Hematopoietic multipotent progenitor cell (in vitro differentiated cells): ENCODE measurements at places on chromosomes 3 and 15. TPM values are rescaled to one million over a fixed set of nuclear protein-coding genes. Genes with fewer than 3 reads are reported as not detected.

- no peak for DNase-seq
These were observed 75.5 kb downstream of the GJD2 start for GRCh38 chr15:34679291-34679690.

DNA sequence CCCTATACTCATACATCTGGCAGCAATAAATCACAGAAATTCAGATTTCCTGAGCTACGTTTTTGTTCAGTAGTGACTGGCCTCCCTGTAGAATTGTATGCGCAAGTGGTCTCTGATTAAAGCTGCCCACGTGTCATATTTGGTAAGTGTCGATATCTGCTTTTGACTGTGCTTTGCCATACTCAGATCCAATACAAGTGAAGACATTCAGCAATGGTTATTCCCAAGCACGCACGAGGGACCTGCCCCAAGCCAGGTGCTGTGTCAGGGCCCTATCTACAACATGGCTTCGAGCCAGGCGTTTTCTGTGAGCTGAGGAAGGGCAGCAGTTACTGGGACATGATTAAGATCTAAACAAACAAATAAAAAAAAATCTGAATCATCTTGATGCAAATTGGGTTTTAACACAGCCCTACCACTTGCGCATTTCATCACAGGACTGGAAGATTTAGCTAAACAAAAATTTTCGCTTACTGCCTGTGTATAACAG lies 47.2 kb upstream of the ICE2 start:
- no peak for DNase-seq

GRCh38 chr15:98700519-98700918 lies 52.2 kb downstream of the IGF1R start:
- DNase-seq, result no peak

DNA sequence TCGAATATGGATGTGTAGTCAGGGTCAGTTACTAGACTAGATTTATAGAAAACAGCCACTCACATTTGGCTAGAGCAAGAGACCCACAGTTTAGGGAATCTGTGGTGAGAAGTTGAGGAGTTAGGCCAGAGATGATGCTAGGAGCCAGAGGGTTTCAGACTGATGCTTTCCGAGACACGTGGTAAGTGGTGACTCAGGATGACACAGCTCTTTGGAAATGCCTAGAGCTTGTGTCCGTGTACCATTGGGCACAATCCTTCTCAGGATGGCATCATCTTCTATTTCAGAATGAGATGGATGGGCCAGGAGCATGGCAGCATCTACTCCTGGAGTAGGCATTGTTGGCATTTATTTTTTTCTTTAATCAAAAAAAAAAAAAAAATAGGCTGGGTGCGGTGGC lies 28.5 kb downstream of the PTPRG start:
- DNase-seq, result no peak

DNA sequence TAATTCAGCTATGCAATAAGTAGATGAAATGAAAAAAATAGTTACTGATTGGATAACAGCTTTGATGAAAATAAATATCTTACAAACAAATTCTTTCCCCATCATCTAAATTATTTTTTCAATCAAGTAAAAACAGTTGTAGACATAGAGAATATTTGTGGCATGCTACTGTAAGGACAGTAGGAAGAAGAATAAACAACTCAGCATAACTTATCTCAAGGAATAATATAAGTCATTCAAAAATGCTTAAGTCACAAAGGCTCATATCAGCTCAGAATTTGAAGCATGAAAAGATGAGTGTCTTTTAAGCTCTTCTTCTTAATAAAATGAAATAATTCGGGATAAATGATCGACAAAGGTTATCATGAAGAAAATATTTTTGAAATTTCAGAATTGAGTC lies 1029.0 kb downstream of the ROBO1 start:
- DNase-seq, result no peak

DNA sequence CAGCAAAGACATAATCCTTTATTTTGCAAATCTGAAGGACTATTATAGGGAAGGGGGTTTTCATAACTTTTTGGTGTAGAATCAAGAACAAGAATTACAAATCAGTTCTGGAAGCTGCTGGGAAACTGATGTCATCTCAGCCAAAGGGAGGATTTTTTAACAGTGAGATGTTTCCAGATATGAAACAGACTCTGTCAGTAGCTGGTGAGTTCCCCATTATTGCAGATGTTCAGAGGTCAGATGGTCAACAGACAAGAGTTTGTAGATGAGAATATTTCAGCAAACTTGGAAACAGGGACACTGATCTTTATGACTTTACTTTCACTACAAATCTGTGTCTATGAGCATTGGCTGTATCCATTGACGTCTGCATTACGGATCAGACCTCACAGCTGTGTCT lies 71.9 kb upstream of the LPP start:
- no peak for DNase-seq

DNA sequence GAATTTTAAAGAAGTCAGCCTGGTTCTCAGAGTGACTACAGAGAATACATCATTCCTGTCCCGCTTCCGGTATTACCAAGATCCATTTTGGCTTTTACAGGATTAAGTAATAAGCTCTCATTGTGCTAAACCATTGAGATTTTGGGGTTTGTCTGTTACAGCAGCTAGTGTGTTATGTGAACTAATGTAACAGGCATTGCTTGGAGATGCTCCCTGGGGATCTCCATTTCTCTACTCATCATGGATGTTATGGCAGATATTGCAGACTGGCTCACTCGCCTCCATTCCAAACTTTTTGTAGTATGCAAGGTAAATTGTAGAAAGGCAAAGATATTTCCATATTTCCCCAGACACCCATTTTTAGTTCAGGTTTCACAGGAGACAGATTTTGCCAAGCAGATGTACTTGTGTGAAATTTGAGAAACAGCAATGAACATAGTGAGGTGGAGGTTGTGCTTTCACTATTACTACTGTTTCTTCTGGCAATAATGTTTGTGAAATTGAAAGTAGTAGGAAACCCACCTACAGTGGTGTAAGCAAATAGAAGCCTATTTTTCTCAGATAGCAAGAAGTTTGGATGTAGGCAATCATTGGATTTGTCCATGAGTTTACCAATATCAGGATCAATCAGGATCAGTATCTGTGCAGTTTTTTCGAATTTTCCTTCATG lies 177.1 kb upstream of the GALNT15 start:
- DNase-seq, result no peak

GRCh38 chr15:89208256-89208655 lies 13.1 kb downstream of the RLBP1 start:
- DNase-seq, result no peak

DNA sequence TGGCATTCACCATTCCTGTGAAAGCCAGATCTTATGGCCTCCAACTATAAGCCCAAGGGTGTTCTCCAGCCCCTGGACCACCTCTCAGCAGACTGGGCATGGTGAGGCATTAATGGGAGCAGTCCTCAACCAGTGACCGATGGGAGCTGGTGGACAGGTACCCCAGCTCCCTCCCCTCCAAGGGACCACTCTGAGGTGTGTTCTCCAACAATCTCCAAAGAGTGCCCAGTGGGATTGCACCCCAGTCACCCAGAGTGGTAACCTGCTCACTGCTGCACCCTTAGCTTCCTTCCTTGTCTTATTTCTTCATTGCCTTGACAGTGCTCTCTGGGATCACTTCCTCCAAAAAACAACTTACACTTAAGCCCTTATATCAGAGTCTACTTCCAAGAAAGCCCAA lies 8.2 kb upstream of the ITGA11 start:
- DNase-seq, result no peak

Gene HRG
- not detected for total RNA-seq
